Spleen (tissue), 13 donors: ENCODE measurements at places on chromosomes 1 and 21. TPM values are rescaled to one million over a fixed set of nuclear protein-coding genes. Genes with fewer than 3 reads are reported as not detected.

Gene GPX7
- 6.4 TPM for total RNA-seq

GRCh38 chr1:229230893-229231753 lies 39.8 kb upstream of the RAB4A start:
- H3K4me3 ChIP-seq = no peak overlapping the region
- H3K27me3 ChIP-seq = no peaks in the 10 kb centered on the region
- H3K27ac ChIP-seq = no peak overlapping the region
- DNase-seq = no peak
- H3K36me3 ChIP-seq = no peaks in the 10 kb centered on the region

- no peak for DNase-seq
- no peak overlapping the region for H3K4me3 ChIP-seq
- H3K27ac ChIP-seq = peak overlapping the region; percentile 72
Observed at GRCh38 chr1:112544751-112545150, 36.0 kb downstream of the WNT2B start.

DNA sequence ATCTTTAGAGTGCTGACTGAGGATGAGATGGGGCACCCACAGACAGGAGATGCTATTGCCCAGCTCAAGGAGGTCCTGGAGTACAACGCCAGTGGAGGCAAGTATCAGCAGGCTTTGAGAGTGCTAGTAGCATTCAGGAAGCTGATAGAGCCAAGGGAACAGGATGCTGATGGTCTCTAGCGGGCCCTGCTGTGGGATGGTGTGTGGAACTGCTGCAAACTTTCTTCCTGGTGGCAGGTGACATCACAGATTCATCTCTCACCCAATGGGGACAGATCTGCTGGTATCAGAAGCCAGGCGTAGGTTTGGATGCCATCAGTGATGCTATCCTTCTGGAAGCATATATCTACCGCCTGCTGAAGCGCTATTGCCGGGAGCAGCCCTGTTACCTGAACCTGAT lies 609.8 kb upstream of the NCAM2 start:
- no peak overlapping the region for H3K4me3 ChIP-seq
- no peaks in the 10 kb centered on the region for H3K27me3 ChIP-seq
- no peaks in the 10 kb centered on the region for H3K36me3 ChIP-seq
- no peak for DNase-seq

GRCh38 chr1:208110296-208110695 lies 133.9 kb downstream of the PLXNA2 start:
- no peaks in the 10 kb centered on the region for H3K4me1 ChIP-seq
- no peak for DNase-seq
- no peak overlapping the region for H3K4me3 ChIP-seq
- H3K27ac ChIP-seq = no peak overlapping the region

DNA sequence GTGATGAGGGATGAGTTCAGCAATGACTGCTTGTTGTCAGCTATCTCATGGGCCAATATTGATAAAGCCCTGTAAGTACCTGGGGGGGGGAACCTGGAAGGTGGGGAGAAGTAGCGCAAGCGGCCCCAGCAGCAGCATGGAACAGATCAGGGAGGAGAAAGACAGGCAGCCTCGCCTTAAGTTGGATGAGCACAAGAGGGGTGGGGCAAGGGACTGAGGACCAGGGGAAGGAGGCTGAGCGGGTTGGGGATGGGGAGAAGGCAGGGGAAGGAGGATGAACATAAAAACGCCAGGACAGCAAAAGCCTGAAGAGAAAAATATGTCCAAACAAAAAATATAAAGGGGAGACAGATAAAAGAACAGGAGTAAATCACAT lies 70.6 kb downstream of the ALG14 start:
- H3K27me3 ChIP-seq = no peaks in the 10 kb centered on the region
- no peak for DNase-seq
- H3K27ac ChIP-seq = no peak overlapping the region
- H3K4me3 ChIP-seq = no peak overlapping the region
- H3K4me1 ChIP-seq = peaks cover 3% of the 10 kb centered on the region

Gene ATG4C
- total RNA-seq = 15.2 TPM

GRCh38 chr1:100799954-100800612 lies 80.5 kb downstream of the VCAM1 start:
- no peak for DNase-seq
- no peak overlapping the region for H3K4me3 ChIP-seq
- no peak overlapping the region for H3K27ac ChIP-seq
- no peaks in the 10 kb centered on the region for H3K27me3 ChIP-seq
- H3K36me3 ChIP-seq = no peaks in the 10 kb centered on the region
- no peaks in the 10 kb centered on the region for H3K4me1 ChIP-seq

GRCh38 chr1:94866164-94866807 lies 46.1 kb downstream of the SLC44A3 start:
- H3K27ac ChIP-seq = no peak overlapping the region
- peaks cover 24% of the 10 kb centered on the region for H3K4me1 ChIP-seq
- no peak for DNase-seq

DNA sequence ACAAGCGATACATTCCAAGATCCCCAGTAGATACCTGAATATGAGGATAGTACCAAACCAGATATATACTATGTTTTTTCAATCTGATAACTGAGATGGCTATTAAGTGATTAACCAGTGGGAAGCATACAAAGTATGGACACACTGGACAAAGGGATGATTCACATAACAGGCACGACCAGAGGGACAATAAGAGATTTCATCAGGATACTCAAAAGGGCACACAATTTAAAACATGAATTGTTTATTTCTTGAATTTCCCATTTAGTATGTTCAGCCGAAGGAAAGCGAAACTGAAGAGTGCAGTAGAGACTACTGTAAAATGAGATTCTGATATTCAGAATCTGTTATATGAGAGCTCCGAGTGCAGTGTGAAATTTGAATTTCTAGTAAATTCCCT lies 10.6 kb downstream of the ZZZ3 start:
- no peaks in the 10 kb centered on the region for H3K36me3 ChIP-seq
- no peak for DNase-seq
- no peak overlapping the region for H3K27ac ChIP-seq
- peaks cover 70% of the 10 kb centered on the region for H3K4me1 ChIP-seq
- H3K4me3 ChIP-seq = no peak overlapping the region

DNA sequence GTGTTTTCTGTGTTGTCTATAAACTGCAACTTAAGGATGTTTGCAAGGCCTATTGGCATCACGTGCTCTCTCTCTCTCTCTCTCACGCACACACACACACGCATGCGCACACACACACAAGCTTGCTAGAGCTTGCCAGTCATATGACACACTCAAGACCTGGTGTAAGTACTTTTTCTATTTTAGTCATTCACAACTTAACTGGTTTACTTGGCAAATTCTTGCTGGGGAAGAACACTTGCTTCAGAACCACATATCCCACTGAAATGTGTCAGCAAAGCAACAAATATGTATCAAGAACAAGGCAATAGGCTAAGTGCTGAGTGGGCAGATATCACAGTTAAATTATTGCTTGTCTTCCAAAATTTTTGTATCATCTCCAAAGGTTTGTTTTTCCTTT lies 107.8 kb downstream of the DISC1 start:
- H3K27ac ChIP-seq = no peak overlapping the region
- no peaks in the 10 kb centered on the region for H3K27me3 ChIP-seq
- H3K4me1 ChIP-seq = no peaks in the 10 kb centered on the region
- H3K4me3 ChIP-seq = no peak overlapping the region
- DNase-seq = no peak

DNA sequence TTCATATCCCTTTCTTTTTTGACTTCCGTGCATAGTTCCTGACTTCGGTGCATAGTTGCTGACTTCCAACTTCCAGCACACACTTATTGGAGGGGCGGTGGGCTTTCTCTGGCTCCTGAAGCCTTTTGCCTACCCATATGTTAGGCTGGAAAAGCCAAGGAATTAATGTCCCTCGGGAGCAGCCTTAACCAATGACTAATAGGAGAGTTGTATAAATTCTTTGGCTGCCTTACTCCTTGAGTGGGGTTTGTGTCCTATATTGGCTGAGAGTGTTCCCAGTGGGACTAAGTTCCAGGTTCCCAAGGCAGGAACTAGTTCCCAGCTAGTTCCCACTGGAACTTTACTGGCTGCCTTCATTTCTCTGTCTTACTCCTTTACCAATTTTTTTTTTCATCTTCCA lies 105.7 kb downstream of the ZNF326 start:
- no peak overlapping the region for H3K27ac ChIP-seq
- H3K36me3 ChIP-seq = no peaks in the 10 kb centered on the region
- H3K27me3 ChIP-seq = no peaks in the 10 kb centered on the region
- DNase-seq = no peak

- no peak overlapping the region for H3K4me3 ChIP-seq
- DNase-seq = no peak
- no peaks in the 10 kb centered on the region for H3K27me3 ChIP-seq
- no peak overlapping the region for H3K27ac ChIP-seq
- no peaks in the 10 kb centered on the region for H3K36me3 ChIP-seq
Observed at GRCh38 chr1:10432910-10433700, 2.9 kb downstream of the CENPS start.

DNA sequence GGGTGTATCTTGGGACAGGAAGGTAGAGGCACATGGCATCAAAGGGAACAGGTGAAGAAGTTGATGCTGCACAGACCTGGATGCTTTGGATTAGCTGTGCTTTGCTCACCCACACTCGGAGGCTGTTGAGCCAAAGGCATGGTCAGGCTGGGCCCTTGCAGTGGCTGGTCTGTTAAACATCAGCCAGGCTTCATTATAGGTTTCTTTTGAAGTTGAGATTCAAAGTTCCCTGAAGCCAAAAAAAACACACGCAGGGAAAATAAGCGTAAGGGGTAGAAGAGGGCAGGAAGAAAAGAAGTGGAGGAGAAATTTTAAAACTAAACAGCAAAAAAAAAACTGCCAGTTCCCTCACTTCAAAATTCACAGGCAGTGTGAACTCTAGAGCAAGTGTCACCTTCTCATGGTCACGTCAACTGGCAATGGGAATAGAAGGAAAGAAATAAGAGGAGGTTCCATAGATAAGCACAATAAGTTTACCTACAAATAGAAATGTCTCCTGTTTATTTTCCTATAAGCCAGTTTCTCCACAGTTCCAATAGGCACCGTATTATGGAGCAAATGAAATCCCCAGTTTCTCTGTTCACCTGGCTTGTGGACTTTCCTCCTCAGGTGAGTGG lies 139.5 kb downstream of the PAPPA2 start:
- DNase-seq = no peak
- no peaks in the 10 kb centered on the region for H3K27me3 ChIP-seq
- no peak overlapping the region for H3K27ac ChIP-seq
- no peak overlapping the region for H3K4me3 ChIP-seq
- no peaks in the 10 kb centered on the region for H3K4me1 ChIP-seq
- no peaks in the 10 kb centered on the region for H3K36me3 ChIP-seq

Gene MAP3K7CL
- 19.6 TPM for total RNA-seq

DNA sequence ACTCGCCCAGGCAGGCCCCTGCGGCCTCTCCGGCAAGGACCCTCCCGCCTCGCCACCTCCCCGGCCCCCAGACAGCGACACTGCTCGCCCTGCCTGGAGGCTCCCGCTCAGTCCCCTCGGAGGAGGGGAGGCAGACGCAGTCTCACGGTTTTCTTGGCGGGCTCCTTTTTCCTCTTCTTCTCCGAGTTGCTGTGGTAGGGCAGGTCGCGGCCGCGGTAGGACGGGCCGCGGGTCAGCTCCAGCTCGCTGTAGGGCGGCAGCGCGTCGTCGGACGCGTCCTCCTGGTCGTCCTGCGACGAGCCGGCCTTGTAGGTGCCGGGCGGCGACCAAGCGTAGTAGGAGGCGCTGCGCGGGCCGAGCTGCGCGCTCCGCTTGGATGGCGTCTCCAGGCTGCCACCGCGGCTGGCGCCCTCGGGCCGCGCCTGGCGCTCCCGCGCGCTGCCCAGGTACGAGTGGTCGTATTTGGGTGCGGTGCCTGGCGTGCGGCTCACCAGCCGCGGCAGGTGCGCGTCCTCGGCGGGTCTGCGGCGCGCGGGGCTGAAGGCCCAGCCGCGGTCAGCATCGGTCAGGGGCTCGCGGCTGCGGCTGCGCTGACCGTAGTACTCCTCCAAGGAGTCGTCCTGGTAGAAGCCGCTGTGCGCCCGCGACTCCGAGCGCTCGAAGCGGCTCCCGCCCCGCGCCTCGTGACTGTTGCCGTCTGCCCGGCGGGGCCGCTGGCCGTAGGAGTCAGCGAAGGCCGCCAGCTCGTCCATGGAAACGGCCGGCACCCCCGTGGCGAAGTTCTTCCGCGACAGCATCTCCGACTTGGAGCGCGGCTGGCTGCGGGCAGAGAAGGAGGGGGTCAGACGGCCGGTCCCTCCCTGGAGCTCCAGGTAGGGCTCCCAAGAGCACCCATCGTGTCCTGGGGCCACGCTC lies 44.8 kb upstream of the TADA1 start:
- H3K36me3 ChIP-seq = no peaks in the 10 kb centered on the region
- peaks cover 43% of the 10 kb centered on the region for H3K27me3 ChIP-seq
- H3K4me1 ChIP-seq = peaks cover 13% of the 10 kb centered on the region
- DNase-seq = peak; percentile 74
- H3K4me3 ChIP-seq = no peak overlapping the region
- H3K27ac ChIP-seq = no peak overlapping the region

- DNase-seq = no peak
- no peaks in the 10 kb centered on the region for H3K4me1 ChIP-seq
- H3K27me3 ChIP-seq = no peaks in the 10 kb centered on the region
- H3K36me3 ChIP-seq = peaks cover 16% of the 10 kb centered on the region
- no peak overlapping the region for H3K4me3 ChIP-seq
Observed at GRCh38 chr1:228225740-228226139, 17.9 kb downstream of the OBSCN start.

DNA sequence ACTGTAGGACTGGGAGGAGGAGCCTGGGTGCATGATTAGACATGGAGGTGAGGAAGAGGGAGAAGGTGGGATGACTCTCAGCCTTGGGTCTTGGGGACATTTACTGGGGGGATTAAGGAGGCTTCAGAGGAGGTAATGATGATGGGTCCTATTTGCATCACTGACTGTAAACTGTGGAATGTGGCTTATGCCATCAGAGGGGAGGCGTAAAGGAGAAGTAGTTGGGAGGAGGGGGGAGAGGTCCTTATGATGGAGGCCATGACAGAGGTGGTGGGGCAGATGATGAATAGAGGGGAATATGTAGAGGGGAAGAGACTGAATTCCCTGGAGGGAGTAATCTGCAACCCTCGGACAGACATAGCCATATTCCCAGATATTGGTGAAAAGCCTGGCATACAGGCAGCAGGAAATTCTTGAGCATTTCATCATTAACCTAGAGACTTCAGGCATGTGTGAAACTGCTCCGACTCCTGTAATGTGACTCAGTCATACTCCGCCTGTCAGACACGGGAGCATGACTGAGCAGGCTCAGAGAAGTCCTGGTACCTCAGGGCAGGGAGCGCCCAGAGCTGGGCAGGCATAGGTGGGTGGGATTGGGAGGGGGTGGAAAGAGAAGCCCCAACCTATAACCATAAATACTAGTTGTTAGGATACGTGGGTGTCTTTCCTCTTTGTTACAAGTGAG lies 8.0 kb upstream of the LCE5A start:
- no peaks in the 10 kb centered on the region for H3K4me1 ChIP-seq
- no peak overlapping the region for H3K4me3 ChIP-seq
- no peak overlapping the region for H3K27ac ChIP-seq
- H3K36me3 ChIP-seq = no peaks in the 10 kb centered on the region
- H3K27me3 ChIP-seq = no peaks in the 10 kb centered on the region
